ENCODE measurements at places on chromosomes 2 and 18.

GRCh38 chr2:71832388-71832787, 315.3 kb downstream of the CYP26B1 start:
- DNase-seq, result no peak

DNA sequence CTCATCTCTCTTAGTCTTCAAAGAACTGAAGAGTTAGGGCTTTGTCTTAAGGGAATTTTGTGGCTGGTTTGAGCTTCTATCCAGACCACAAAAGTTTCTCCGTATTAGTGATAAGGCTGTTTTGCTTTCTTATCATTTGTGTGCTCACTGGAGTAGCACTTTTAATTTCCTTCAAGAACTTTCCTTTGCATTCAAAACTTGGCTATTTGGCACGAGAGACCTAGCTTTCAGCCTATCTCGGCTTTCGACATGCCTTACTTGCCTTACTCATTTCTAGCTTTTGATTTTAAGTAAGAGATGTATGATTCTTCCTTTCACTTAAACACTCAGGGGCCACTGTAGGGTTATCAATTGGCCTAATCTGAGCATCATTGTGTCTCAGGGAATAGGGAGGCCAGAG, 29.9 kb downstream of the HDHD2 start:
- no peak for DNase-seq

- no peak for DNase-seq
These were observed 1.2 kb downstream of the TMEM200C start for GRCh38 chr18:5893956-5894610.

DNA sequence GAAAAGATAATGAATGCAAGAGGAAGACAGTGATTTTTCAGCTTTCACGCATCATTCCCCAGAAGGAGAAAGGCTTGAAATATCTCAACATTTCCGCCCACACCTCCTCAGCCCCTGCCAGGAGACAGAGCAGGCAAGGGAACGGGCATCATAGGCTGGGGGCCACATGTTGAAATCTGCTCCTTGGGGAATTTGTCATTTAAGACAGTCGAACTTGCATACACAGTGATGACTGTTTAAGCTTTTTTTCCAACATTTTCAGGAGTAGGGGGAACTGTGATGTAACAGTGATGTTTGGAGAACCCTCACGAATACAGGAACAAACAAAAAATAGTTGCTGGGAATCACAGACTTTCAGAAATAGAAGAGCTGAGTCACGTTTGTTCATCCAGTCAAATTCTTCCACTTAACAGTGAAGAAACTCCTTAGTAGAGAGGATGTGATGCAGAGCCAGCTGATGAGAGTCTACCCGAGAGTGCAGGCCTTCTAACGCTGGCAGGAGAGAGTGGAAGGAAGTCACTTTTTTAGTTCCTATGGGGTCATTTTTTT, 266.8 kb downstream of the ALPK2 start:
- no peak for DNase-seq

- DNase-seq, result no peak
These were observed 441.8 kb downstream of the SETBP1 start for GRCh38 chr18:45122506-45122905.

DNA sequence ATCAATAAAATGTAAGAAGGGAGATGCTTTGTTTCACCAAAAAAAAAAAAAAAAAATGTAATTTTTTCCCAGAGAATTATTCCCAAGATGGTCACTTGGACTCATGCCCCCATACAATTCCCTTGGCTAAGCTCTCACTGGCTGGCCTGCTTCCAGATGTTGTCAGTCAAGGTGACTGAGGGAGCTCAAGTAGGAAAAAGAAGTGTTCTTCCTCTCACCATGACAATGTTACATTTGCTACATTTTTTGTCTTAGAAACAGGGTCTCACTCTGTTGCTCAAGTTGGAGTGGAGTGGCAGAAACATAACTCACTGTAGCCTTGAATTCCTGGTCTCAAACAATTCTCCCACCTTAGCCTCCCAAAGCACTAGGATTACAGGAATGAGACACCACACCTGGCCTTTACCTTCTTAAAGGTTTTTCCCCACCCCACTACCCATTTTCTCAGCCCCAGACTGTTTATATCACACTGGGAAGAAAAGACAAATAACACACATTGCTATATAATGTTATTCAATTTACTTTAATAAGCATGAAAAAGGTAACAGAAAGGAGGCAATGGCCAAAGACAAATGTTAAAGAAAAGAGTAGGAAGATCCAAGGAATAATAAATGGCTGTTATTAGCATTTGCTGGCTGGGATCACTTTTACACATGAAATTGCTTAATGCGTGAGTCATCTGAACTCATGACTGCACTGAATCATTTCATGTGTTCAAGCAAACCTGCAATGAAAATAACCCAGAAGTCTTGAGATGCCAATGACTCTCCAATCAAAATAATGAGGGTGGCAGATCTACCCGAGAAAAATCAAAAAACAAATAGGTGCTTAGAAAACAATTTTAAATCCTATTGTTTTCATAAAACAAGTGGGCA, 45.2 kb downstream of the ACVR1 start:
- no peak for DNase-seq

DNA sequence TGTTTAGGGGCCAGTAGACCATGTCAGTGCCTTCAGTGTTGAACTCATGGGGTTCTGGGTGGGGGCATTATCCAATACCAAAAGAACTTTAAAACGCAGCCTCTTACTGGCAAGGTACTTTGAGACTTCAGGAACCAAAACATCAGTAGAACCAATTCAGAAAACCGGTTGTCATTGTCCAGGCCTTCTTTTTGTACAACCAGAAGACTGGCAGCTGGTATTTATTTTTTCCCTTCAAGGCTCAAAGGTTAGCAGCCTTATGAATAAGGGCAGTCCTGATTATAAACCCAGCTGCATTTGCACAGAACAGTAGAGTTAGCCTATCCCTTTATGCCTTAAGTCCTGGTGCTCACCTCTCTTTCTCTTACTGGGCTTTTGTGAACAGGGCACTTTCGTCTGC, 113.8 kb upstream of the EML6 start:
- DNase-seq, result no peak

GRCh38 chr2:90207454-90208058, 1516.1 kb downstream of the RPIA start:
- no peak for DNase-seq

DNA sequence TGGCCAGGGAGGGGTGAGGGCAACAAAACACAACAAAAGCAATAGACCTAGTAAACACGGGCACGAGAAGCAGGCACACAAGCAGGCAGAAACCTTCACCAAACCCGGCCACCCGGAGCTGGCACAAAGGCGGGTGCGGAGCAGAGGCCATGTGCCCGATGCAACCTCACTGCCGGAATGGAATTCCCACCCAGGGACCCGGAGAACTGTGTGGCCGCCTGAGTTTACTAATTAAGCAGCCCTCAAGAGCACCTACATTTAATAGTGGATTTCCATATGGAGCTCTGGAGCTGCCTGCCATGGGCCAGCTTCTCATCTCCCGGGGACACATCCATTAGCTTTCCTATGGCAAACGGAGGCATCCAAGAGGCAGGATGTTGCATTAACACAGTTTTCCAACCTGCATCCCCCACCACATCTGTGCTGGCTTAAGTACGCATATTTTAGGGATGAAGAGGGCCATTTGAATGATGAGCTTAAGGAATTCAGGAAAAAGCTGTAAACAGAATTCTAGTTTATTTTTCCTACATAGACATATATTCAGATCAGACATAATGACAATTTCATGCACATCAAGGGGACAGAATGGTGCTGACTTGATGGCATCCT, 104.5 kb upstream of the SMIM21 start:
- no peak for DNase-seq

GRCh38 chr2:197273485-197273884, 37.1 kb downstream of the ANKRD44 start:
- peak; percentile 65 for DNase-seq

- DNase-seq, result no peak
These were observed 1.9 kb upstream of the CABYR start for GRCh38 chr18:24136967-24137373.

DNA sequence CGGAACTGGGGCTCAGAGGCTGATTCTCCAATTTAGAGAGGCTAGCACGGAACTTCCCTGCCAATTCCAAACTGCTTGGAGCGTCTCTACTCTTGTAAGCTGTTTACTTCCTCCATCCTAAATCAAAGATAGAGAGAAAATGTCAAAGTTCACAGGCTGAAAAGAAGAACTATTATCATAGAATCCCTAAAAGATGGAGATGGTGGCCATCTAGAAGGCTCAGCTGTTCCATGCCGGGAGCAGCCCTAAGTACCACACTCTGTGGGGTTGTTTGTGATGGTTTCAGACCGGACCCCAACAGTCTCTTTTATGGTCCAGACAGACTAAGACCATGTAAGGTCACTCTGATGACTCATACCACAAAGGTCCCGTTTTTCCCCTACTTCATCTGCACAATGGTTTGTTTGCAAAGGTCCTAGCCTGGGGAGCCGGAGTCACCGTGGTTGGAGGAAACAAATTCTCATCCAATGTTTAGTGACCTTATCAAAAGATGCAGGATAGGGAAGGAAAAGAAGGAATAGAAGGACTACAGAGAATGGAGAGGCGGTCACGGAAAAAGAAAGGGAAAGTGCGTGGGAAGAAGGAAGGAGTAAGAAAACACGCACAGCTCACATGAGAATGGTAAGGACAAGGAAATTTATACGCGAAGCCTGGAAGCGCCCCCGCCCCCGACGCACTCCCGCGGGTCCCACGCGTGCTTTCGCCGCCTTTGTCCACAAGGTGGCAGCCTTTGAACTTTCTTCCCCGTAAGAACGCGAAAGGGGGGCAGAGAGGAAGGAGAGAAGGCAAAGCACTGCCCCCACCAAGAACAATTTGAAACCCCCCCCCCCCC, 453 bp upstream of the ANTXR1 start:
- peak; percentile 79 for DNase-seq

DNA sequence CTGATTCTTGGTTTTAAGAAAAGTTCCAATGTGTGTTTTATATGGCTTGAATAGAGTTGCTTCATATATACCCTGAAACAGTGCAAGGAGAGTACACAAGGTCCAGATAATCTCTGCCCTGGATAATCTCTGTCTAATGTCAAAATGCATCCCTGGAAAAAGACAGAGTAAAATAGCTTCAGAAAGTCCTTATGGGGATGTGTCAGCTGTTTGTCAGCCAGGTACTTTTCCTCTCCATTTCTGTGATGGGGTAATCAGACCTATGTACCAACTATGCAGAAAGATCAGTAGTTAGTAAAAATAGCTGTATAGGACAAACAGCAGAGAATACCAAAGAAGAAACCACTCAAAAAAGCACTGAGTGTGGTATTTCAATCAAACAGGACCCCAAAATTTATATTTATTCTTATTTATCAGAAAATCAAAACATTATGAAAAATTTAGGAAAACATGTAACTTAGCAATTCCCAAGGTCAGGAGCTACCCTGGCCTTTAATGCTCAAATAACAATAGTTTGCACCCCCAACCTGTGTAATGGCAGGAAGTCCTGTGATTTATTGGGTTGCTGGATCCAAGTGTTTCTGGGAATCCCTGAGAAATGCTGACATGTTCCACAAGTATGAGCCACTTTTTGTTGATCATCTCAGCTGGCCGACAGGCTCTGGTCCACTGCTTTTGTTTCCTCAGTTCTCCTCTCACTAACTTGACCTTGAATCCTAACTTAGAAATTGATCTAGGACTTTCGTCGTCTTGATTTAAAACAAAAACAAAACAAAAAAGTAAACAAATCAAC, 69.6 kb downstream of the MDH1 start:
- DNase-seq, result no peak

DNA sequence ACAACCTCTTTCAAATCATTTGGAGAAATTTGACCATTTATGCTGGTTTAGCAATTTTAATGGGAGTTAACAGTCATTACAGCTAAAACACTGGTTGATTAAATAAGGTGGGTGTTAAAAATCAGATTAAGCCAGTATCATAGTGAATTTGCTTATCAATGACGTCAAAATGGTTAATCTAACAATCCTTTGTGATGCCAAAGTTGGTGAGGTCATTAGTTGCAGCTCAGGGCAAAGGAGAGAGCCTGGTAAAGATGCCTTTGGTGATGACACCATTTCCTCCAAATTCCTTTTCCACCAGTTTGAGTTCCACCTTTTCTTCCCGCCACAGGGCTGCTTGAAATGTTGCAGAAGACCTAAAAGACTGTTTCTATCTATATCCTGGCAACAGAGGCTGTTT, 757.1 kb upstream of the PIK3C3 start:
- no peak for DNase-seq

DNA sequence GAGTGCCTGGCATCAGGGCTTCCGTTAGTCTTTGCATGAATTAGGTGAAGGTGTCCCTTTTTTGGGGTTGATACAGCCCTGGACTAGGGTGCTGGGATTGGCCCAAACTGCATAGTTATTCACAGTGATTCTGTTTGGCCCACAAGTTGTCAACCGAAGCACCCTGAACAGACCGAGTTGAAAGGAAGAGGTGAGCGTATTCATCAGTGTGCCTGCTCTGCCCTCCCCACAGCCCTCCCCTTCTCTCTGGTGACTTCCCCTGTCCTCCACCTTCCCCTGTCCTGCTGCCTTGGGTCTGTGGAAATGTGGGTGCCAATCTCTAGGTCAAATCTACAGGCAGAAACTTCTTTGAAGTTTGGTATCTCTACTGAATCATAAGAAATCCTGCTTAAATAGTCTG, 330.5 kb downstream of the DYSF start:
- DNase-seq, result no peak

DNA sequence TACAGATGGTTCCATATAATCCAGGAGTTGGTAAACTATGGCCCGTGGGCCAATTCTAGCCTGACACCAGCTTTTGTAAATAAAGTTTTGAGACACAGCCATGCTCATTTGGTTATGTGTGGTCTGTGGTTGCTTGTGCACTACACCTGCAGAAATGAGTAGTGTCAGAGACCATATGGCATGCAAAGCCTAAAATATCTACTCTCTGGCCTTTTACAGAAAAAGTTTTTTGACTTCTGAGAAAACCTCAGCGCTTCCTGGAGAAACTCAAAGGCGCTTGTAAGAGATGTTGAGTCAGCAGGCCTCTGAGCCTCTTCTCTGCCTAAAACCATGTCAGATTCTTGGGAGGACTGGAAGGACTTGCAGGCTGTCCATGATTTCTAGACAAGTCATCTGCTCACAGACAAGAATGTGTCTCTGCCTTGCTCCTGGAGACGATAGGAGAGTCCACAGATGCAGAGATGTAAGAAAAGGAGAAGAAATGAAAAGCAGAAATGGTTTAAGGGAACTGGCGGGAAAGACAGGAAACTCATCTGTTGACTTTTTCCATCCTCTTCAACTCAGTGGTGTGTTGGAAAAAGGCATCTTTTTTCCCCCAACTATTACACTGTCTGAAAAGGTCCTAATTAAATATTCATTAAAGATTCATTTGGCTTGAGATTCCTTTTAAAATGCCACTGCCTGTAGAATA, 5.2 kb downstream of the TTC39C start:
- DNase-seq, result no peak

- DNase-seq, result no peak
These were observed 15.0 kb downstream of the ZBTB7C start for GRCh38 chr18:48394176-48394575.
